GM23248 (cell line): ENCODE measurements at places on chromosomes 13 and 19.

DNA sequence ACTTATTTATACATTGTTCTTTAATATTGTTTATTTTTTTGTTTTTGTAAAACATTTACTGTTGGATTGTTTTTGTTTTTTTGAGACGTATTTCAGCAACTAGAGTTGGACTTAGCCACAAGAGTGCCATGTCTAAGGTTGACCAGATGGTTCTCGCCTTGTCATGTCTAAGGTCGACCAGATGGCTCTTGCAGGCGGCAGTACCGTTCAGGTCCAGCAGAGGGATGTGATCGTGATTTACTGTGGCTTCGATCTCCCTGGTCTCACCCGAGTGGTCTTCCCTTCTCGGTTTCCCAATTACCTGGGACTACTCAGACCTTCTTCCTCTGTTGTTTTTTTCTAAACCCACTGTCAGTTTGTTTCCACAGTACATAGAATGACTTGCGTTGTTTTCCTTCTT, 1438.6 kb downstream of the UQCRFS1 start:
- H3K36me3 ChIP-seq, result peaks cover 11% of the 10 kb centered on the region
- no peaks in the 10 kb centered on the region for H3K27me3 ChIP-seq
- H3K4me1 ChIP-seq, result no peaks in the 10 kb centered on the region

GRCh38 chr19:18832306-18833140, 764 bp downstream of the UPF1 start:
- peak; percentile 65 for DNase-seq
- no peaks in the 10 kb centered on the region for H3K36me3 ChIP-seq
- peaks cover 11% of the 10 kb centered on the region for H3K4me1 ChIP-seq

DNA sequence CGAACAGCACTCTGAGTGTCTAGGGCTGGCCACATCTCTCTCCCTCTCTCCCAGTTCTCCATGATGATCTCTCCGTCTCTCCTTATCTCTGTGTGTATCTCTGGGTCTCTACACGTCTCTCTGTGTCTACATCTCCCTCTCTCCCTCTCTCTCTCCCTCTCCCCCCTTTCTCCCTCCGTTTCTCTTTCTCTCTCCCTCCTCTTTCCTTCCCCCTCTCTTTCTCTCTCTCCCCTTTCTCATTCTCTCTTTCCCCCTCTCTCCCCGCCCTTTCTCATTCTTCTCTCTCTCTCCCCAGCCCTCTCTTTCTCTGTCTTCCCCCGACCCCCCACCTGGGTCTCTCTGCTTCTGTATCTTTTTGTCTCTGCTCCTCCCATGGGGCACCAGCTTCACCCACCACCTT, 21.3 kb upstream of the TNFAIP8L1 start:
- H3K27me3 ChIP-seq, result peaks cover 27% of the 10 kb centered on the region
- no peak for DNase-seq
- no peaks in the 10 kb centered on the region for H3K4me1 ChIP-seq
- no peaks in the 10 kb centered on the region for H3K36me3 ChIP-seq
- H3K4me3 ChIP-seq, result no peak overlapping the region
- no peak overlapping the region for H3K27ac ChIP-seq

DNA sequence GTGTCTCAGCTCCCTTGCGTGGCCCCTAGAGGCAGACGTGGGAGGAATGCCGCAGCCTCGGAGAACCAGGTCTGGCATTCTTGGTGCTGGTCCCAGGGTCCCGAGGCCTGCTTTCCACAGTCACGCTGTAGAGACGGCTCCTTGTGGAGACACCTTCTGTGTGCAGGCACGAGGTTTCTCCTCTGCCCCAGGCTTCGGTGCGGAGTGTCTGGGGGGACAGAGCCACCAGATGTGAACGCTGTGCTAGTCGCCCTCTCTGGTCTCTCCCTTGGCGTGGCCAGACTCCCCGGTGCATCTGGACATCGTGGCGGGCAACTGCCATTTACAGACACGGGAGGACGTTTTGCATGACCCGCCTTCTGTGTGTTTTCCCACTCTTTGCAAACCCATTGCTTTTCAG, 7.5 kb upstream of the TMEM255B start:
- no peak overlapping the region for H3K27ac ChIP-seq
- no peak overlapping the region for H3K4me3 ChIP-seq
- no peak for DNase-seq

- peak overlapping the region; percentile 62 for H3K27ac ChIP-seq
- H3K4me1 ChIP-seq, result peaks cover 63% of the 10 kb centered on the region
- H3K4me3 ChIP-seq, result peak overlapping the region; percentile 3; the same call in 1 of the 2 replicates
- H3K36me3 ChIP-seq, result no peaks in the 10 kb centered on the region
- DNase-seq, result peak; percentile 94
- no peaks in the 10 kb centered on the region for H3K27me3 ChIP-seq
Measured at GRCh38 chr13:101523154-101524131, 71.0 kb downstream of the ITGBL1 start.

DNA sequence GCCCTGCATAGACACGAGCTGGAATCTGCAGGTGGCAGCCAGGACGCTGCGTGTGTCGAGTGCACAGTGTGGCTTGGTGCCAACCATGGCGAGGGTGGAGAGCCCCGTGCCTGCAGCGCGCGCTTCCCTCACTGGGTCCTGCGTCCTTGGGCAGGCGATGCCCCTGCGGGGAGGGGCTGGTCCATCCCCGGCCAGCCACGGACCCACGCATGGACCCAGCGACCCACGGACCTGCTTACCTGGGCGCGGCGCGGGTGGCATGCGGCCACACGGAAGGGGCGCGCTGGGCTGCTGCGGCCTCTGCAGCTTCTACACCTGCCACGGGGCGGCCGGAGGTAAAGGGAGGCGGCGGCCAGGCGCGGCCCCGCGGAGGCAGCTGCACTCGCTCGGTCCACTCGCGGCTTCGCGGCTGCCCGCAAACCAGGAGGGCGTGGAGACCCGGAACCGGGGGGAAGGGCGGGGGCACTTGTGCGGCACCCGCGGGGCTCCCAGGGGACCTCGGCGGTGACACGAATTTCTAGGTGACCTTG, 569 bp upstream of the MCF2L start:
- H3K4me1 ChIP-seq, result no peaks in the 10 kb centered on the region
- no peaks in the 10 kb centered on the region for H3K36me3 ChIP-seq
- H3K27me3 ChIP-seq, result peaks cover 68% of the 10 kb centered on the region

DNA sequence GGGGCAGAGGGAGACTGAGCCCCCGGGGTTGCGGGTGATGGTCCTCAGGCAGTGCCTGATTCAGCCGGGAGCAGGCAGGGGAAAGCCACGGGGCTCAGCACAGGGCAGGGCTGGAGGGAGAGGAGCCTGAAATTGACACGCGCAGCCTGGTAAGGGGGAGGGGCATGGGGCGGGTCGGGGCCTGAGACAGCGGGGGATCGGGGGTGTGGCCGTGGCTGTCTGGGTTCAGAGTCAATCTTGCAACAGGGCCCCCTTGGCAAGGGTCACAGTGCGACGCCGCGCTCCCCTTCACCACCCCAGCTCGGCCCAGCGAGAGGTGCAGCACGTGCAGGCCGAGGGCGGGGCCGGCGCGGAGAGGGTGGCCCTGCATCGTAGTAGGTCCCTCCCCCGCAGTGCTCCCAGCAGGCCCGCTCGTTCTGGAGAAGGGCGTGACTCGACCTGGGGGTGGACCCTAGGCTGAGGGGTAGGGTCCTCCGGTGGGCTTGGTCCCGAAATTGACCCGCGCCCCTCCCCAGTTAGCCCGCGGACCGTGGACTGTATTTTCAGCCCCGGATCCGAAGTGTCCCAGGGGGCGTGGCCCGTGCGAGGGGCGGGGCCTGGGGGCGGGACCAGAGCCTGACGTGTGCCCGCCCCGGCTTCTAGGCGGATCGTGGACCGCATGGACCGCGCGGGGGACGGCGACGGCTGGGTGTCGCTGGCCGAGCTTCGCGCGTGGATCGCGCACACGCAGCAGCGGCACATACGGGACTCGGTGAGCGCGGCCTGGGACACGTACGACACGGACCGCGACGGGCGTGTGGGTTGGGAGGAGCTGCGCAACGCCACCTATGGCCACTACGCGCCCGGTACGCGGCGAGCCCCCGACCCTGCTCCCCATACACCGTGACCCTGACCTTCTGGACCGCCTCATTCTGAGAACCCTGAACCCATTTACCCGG, 6.0 kb downstream of the RCN3 start:
- peak overlapping the region; percentile 42 for H3K27ac ChIP-seq
- H3K27me3 ChIP-seq, result no peaks in the 10 kb centered on the region
- H3K36me3 ChIP-seq, result peaks cover 35% of the 10 kb centered on the region
- H3K4me3 ChIP-seq, result peak overlapping the region; percentile 48

DNA sequence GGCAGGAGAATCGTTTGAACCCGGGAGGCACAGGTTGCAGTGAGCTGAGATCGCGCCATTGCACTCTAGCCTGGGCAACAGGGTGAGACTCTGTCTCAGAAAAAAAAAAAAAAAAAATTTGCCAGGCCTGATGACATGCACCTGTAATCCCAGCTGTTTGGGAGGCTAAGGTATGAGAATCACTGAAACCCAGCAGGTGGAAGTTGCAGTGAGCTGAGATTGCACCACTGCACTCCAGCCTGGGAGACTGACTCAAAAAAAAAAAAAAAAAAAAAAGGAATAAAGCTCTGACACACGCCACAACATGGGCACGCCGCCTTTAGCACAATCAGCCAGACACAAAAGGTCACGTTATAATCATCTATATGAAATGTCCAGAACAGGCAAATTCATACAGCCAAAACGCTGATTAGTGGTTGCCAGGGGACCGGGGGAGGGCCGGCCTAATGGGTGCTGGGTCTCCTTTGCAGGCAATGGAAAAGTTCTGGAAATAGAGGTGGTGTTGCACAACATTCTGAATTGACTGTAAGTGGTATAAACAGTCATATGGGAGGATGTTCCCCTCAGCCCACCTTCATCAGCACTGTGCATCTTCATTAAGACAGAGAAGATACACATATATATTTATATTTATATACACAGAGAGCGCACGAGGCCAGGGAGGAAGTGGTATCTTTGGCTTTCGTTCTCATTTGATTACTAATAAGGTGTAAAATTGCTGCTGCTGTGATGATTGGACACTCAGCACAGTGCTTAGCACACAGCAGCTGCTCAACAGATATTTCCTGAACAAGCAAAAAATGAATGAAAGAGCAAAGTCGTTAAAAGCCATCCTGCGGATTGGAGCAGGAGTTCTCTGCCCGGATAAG, 3.8 kb downstream of the HSPBP1 start:
- H3K4me1 ChIP-seq, result peaks cover 7% of the 10 kb centered on the region; the same call in 1 of the 2 replicates
- no peaks in the 10 kb centered on the region for H3K27me3 ChIP-seq
- H3K36me3 ChIP-seq, result no peaks in the 10 kb centered on the region
- H3K4me3 ChIP-seq, result no peak overlapping the region
- no peak overlapping the region for H3K27ac ChIP-seq

- peaks cover 16% of the 10 kb centered on the region for H3K4me1 ChIP-seq
- no peak overlapping the region for H3K4me3 ChIP-seq
- no peaks in the 10 kb centered on the region for H3K27me3 ChIP-seq
- peak; percentile 34 for DNase-seq
Measured at GRCh38 chr13:94329277-94329676, 150.2 kb downstream of the DCT start.

- H3K27me3 ChIP-seq, result no peaks in the 10 kb centered on the region
- no peak overlapping the region for H3K4me3 ChIP-seq
- no peak for DNase-seq
- no peaks in the 10 kb centered on the region for H3K4me1 ChIP-seq
- H3K36me3 ChIP-seq, result no peaks in the 10 kb centered on the region
Measured at GRCh38 chr13:111790621-111791020, 276.3 kb upstream of the SOX1 start.

DNA sequence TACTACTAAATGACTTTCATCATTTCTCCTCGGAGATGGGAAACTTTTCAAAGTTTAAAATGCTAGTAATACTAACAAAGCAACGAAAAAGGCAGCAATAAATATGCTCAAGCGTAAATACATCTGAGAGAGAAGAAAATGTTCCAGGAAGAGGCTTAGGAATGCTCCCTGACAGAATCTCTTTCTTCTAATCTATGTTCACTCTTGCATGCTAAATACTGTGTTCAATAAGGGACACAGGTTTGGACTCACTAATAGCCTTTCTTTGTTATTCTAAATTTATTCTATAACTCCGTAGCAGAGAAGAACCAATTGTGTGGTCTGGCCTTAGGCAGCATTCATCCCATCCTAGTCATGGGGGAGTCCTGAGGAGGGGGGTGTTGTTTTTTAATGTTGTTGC, 823.0 kb downstream of the PCDH9 start:
- H3K4me3 ChIP-seq, result no peak overlapping the region
- no peak overlapping the region for H3K27ac ChIP-seq
- no peaks in the 10 kb centered on the region for H3K4me1 ChIP-seq
- DNase-seq, result no peak

DNA sequence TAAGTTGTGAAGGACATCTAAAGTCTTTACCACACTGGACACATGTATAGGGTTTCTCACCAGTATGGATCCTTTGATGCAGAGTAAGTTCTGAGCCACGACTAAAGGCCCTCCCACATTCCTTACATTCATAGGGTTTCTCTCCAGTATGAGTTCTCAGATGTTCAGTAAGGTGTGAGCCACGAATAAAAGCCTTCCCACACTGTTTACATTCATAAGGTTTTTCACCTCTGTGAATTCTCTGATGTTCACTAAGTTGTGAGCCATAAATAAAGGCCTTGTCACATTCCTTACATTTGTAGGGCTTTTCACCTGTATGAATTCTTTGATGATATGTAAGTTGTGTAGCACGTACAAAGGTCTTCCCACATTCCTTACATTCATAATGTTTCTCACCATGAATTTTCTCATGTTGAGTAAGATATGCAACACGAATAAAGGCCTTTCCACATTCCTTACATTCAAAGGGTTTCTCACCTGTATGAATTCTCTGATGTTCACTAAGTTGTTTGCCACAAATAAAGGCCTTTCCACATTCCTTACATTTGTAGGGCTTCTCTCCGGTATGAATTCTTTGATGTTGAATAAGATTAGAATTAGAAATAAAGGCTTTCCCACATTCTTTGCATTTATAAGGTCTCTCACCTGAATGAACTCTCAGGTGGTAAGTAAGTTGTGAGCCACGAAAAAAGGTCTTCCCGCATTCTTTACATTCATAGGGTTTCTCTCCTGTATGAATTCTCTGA, 29.8 kb downstream of the ZNF571 start:
- no peak overlapping the region for H3K4me3 ChIP-seq
- no peak for DNase-seq
- no peaks in the 10 kb centered on the region for H3K4me1 ChIP-seq
- H3K27me3 ChIP-seq, result no peaks in the 10 kb centered on the region
- peaks cover 47% of the 10 kb centered on the region for H3K36me3 ChIP-seq
- no peak overlapping the region for H3K27ac ChIP-seq

DNA sequence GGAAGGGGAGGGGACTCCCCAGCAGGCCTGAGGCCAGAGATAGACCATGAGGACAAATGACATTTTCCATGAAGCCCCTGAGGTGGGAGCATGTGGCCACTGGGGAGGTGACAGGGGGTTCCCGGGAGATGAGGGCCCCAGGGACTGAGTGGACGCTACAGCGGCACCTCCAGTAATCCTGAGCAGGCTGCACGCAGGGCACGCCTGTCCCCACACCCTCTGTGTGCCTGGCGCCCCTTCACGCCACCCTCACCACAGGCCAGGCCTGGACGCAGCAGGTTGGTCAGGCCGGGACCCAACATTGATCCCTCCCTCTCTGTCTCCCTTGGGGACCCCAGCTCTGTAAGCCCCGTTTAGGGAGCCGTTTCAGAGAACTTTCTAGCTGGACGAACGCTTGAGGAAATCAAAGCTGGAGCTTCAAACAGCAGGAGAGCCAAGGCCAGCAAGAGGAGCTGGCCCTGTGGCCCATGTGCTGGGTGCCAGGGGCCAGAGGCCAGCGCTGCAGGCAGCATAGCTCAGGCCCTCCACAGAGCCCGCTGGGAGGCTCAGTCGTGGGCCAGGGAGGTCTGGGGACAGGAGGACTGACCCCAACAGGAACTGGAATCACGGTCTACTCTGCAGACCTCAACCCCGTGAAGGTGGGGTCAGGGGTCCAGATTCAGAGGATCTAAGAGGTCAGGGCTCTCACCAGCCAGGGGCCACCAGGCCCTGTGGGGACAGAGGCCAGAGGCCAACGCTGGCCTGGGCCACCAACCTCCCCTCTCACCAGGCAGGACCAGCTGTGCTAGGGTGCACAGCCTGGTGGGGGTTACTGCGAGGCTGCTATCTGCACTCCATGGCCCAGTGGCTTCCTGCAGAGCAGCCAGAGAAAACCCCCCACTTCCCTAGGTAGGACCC, 14.6 kb downstream of the LSM4 start:
- H3K4me1 ChIP-seq, result peaks cover 12% of the 10 kb centered on the region
- H3K4me3 ChIP-seq, result no peak overlapping the region
- H3K27me3 ChIP-seq, result no peaks in the 10 kb centered on the region
